ENCODE measurements at places on chromosomes 5 and 9. TPM values are rescaled to one million over a fixed set of nuclear protein-coding genes. Genes with fewer than 3 reads are reported as not detected.

GRCh38 chr9:78903581-78903980, 606.7 kb downstream of the PSAT1 start:
- DNase-seq, result no peak

DNA sequence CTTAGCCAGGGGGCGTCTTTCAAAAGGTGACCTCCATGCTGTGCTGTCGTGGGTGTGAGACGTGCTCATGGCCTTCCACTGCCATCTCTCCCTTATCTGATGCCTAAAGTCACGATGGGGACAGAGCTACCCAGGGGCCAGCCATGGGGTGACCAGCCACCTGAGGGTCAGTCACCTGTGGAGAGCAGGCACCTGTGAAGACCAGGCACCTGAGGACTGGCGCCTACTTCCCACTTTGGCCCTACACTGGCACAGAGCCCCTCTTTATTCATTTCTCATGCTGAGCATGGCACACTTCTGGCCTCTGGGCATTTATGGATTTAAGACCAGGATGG, 6.4 kb upstream of the EXOC3 start:
- no peak for DNase-seq

DNA sequence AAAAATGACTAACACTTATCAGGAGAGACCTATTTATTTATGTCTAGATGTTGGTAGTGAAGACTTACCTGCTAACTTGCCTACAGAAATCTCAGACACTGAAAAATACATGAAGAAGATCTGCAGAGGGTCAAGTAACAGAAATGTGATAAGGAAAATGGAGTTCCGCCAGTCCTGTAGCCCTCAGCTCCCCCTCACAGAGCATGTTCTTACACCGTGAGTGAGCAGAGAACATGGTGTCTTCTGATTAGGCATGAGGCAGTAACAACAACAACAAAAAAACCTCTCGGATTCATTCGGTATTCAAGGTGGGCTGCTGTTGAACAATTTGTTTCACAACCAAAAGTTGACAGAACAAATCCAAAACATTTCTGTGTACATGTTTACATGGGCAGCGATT, 162.0 kb upstream of the SNX2 start:
- no peak for DNase-seq

The SLC30A5 gene
- polyA plus RNA-seq, result 77.4 TPM

DNA sequence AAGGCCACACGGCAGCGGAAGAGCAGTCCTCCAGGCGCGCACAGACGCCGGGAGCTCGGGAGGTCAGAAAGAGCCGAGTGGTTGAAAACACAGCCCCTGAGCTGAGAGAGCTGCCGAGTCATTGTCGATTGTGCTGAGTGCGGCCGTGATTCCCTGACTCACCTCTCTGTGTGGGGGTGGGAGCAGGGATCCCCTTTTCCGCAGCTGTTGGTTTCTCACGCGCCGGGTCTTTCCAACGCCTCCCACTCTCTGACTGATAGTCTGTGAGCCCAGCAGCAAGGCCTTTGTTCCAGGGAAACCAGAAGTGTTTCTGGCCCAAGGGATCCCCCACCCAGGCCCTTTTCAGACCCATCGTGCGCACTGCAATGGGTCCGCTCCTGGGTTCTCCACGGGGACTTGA, 97.3 kb downstream of the MRPL36 start:
- no peak for DNase-seq

- no peak for DNase-seq
Observed at GRCh38 chr5:135058331-135058732, 24.3 kb upstream of the PITX1 start.

The SLCO6A1 gene
- polyA plus RNA-seq, result not detected

DNA sequence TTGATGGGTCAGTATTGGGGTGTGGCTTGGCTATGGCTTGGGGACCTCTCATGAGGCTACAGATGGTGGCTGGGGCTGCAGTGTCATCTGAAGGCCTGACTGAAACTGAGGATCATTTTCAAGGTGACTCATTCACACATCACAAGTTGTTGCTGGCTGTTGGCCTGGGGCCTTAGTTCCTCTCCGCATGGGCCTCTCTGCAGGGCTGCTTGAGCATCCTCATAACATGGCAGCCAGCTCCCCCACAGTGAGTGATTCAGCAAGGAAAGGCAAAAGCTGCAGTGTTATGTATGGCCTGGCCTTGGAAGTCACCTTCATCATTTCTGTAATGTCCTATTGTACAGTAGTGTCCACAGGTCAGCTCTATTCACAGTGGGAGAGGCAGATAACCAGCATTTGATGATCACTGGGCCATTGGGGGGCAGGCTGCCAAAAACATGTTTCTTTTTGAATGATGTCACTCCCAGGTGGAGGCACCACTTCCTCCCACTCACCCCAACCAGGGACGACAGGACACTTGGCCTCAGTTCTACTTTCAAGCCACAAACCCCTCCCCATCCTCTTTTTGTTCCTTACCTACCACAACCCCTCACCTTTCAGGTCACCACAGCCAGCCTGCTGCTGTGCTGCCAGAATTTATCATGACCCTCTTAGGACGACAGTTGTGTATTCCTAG, 14.4 kb downstream of the FGD3 start:
- no peak for DNase-seq

The TUSC1 gene
- 20.2 TPM for polyA plus RNA-seq

DNA sequence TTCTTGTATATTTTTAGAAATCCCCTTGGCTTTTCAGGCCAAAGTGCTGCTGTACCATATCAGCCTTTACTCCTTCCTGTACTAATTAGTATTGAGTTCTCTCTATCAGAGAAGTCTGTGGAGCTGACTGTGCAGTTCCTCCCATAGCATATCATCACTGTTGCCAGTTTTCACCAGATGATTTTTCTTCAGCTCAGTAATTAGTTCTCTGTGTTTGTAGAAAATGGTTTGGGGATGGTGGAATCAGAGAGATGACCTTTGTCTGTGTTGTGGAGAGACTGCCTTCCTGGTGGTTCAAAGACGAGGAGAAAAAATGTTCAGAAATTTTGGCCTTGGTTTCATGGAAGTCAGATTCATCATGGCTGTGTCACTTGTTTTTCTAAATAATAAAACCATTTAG, 227.5 kb upstream of the ACTBL2 start:
- DNase-seq, result no peak
